NAMALWA (cell line): ENCODE measurements at places on chromosomes 4 and X.

DNA sequence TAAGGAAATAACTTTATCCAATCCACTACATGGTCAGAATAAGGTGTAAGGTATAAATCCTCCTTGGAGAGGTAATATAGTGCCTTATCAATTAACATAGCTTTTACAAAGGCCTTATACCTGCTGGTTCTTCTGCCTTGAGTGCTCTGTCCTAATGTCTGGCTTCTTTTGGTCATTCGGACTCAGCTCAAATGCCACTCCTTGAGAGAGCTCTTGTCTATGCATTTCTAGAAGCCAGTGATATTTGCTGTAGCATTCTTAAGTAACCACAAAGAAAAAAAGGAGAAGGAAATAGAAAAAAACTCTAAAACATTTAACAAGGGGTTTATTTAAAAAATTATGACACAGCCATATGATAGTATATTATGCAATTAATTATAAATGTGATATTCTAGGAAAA lies 444.8 kb upstream of the SLIT2 start:
- DNase-seq, result no peak

DNA sequence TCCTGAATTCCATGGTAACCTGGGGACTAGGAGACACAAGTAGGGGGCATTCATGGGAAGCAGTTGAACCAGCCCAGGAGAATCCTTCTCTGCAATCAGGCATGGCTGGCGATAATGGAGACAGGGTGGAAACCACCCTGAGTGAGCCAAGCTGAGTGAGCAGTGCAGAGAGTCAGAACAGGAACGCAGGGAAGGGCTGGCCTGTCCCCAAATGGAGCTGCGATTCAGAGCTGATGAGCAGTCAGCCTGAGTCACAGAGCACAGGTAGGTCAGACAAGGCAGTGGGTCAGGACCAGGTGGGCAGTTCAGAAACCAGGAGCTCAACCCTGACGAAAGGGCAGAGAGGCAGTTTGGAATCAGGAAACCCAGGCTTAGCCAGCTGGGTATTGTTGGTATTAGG lies 129.0 kb downstream of the BTC start:
- no peak for DNase-seq

GRCh38 chr4:108651014-108651791 lies 804 bp downstream of the OSTC start:
- DNase-seq, result peak; percentile 62

DNA sequence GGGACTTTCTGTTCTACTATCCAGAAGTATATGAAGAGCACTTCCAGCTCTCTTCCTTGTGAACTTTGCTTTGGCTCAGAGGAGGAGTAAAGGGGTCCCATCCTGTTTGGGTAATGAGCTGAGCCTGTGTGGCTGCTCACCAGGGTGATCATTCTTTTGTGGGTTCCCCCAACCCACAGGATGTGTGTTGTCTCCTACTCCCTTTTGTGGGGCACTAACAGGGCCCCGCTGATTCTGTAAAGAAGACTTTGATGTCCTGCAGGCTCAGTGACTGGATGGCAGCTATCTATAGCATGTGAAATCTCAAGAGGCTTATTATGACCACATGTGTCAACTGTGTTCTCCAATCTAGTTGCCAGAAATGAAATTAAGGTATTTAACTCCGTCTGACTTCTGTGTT lies 40.8 kb downstream of the ZNF518B start:
- DNase-seq, result no peak

DNA sequence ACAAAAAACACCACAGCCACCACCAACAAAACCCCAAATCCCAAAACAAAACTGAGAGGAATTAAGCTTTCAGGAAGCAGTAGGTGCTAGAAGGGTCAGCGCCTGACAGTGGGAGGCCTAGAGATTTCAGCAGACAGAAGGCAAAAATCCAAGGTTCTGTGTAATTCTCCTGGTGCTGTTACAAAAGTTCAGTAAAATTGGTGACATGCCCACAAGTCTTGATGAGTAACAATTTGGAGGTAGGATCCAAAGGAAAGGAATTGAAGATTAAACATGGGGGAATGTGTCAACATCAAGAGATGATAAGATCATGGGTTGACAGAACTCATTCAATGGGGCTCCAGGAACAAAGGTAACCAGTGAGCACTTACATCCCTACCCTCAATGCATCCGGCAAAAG lies 653.8 kb upstream of the CPEB2 start:
- DNase-seq, result no peak

GRCh38 chr4:90318193-90318592 lies 191.0 kb downstream of the CCSER1 start:
- no peak for DNase-seq

GRCh38 chr4:175773566-175773965 lies 38.5 kb downstream of the GPM6A start:
- DNase-seq, result no peak

DNA sequence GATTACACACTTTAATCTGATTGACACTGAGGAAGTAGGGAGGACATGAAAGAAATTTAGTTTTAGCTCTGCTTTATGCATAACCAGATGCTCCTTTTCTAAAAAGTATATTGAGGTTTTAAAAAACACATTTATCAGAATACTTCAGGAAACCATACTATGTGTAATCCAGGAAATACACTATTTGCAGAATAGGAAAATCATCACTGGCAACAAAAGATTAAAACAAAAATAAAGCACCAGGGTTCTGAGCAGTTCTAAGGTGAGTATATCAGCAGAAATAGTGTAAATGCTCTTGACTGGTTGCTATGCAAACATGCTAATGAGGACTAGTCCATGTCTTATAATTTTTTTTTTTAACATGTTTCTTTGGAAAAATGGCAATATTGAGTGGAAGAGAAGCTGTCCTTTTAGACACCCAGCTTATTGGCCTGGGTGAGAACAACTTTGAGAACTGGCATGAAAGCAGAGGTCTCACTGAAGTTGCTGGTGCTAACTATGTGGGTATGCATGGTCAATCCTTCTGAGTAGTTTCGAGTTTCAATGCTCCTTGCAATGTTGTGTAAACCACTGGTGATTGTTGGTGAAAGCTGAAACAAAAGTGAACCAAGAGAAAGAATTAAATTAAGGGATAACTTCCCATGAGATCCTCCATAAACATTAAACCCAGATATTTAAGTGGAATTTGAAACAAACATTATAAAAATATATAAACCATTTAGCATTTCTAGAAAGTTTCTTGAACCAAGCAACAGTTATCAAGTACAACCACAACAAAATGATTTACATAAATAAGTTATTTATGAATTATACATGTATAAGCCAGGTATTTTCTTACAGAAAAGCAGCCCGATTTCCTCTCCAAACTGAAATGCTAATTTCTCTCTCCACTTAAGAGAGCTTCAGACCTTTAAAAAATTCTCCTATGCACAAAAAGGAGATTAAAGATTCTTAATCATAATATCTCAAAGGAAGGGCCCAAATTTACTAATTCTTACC lies 20.4 kb upstream of the SCD5 start:
- no peak for DNase-seq

DNA sequence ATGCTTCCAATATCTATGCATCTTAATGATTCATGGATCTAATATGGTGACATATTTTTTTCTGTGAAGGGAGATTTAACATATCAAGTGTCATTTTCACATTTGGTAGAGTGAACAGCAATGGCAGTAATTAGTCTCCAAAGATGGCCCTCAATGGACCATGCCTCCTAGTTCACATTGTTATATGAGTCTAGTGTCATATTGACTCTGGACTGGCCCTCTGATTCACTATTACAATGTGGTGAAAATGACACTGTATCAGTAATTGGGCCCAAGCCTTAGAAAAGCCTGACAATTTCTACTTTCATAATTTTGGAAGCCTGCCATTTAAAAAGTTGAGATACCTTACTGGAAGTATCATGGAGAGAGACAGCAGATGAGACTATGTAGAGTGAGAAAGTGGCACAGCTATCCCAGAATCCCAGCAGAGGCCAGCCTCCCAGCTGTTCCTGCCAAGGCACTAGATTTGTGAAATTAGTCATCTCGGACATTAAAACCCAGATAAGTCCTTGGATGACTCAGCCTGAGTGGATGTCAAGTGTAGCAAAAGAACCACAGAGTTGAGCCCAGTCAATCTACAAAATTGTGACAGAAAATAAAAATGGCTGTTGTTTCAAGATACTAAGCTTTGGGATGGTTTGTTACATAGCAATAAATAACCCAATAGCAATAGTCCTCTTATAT lies 68.4 kb downstream of the ARHGEF38 start:
- DNase-seq, result no peak

GRCh38 chr4:168860827-168861226 lies 149.2 kb downstream of the CBR4 start:
- DNase-seq, result no peak

DNA sequence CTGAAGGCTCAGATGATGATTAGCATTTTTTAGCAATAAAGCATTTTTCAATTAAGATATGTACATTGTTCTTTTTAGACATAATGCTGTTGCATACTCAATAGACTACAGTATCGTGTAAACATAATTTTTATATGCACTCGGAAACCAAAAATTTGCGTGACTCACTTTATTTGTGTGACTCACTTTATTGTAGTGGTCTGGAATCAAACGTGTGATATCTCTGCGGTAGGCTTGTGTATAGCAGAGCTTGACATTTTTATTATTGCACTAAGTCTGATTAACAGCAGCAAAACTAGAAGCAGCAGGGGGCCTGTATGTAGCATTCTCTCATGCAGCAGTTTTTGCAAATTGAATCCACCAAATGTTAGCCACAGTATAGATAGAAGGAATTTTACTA lies 119.1 kb upstream of the PRDX4 start:
- DNase-seq, result no peak

DNA sequence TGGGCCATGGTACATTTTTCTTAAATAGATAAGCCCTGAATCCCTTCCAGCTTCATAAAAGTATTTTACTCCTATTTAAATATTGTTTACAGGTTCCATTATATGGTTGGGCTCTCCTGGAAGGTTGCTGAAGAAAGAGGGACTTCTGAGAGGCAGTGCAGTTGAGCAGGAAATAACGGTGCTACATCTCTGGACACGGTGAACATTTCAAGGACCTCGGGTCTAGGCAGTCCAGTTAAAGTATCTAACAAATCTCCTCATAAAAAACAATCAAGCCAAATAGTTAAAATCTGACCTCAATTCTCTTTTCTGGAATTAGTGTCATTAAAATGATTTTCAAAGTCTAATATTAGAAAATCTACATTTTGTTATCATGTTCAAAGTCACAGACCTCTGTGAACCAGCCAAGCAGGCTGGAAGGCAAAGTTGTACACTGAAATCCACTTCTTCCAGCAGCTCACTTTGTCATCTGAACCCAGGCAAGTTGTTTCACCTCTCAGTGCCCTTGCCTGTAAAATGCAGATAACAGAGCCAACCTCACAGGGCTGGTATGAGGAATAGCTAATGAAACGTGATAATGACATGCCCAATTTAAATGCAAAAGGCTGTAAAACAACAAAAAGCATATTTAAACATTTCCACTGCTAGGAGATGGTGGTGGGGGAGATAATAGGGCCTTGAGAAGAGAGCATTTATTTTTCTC lies 267.0 kb upstream of the KLF3 start:
- DNase-seq, result no peak

DNA sequence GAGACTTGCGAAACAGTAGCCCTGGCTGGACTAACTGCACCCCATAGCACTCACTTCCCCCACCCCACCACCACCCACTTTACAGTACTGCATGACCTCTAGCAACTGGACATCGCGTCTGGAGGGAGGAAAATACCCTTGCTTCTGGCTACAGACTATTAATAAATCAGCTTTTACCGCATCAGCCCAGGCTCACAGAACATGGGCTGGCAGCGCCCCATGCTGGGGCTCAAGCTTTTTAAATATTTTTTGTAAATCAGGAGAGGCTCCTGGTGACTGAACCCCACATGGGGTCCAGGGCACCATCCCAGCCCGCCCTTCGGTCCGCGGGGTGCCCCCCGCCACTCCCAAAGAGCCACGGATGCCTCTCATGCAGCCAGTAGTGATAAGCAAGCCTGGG lies 2.7 kb downstream of the HS6ST2 start:
- DNase-seq, result no peak

DNA sequence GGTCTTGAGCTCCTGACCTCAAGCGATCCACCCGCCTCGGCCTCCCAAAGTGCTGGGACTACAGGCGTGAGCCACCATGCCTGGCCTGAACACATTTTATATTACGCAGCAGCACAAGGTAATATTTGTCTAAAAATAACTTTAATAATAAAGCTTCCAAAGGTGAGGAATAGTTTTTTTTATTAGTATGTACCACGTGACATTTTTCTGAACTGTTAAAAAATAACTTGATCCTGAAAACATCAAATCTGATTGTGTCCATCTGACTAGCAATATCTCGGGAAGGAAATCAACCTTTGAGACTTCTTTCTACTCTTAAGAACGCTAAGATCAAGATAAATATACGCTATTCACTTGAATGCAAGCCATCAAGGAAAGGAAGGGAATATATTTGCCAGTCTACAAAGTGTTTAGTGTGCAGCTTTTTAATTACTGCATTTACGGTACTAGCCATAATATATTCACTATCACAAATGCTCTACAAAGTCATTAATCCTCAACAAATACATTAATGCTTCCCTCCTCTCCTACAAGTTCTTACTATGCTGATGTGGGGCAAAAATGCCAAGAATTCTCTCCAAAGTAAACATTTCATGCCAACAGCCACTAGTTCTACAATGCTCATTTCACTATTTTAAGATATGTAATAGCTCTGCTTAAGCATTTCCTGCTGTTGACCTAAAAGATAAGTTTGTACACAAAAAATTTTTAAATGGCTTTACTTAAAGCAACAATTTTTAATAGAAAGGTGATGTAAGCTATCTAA lies 143.6 kb downstream of the APBB2 start:
- no peak for DNase-seq

- no peak for DNase-seq
Observed at GRCh38 chr4:3805026-3805425, 38.8 kb downstream of the ADRA2C start.

DNA sequence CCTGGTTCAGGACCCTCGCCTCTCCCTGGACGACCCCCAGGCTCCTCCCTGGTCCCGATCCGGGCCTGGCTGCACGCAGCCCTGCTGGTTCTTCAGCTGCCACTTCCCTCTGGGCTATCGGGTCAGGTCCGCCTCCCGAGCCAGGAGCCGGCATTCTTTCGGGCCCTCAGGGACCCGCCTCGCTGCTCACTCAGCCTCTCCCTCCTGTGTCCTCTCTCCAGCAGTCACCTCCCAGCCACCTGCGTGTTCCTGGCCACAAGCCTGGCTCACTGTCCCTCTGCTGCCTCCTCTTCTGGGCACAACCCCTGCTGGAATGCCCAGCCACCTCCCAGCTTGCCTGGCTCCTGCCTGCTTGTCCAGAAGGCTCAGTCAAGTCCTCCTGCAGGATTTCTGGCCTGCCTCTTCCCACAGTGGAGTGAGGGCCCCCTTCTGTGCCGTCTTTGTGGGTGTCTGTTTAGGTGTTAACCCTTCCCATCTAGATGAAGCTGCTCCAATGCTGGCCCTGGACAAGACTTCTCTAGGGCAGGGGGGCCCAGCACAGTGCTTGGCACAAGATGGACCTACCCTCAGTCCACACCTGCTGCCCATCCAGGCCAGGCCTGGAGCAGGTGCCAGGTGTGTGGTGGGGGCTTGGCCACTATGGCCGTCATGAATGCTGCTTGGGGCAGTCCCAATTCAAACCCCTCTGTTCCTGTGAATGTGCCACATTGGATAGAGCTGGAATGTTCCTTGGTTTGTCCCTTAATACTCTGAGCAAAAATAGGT lies 2.2 kb downstream of the WFS1 start:
- no peak for DNase-seq

- peak; percentile 22 for DNase-seq
Observed at GRCh38 chr4:74932832-74933561, at the start of gene PARM1. Gene PARM1, plus strand, starts transcription at chr4:74933116. Its CDS starts 212 bp downstream, at chr4:74933328.
